ENCODE measurements at places on chromosomes 4 and X.

GRCh38 chrX:149205937-149206336 is 299.2 kb downstream of the IDS start:
- no peak for DNase-seq

DNA sequence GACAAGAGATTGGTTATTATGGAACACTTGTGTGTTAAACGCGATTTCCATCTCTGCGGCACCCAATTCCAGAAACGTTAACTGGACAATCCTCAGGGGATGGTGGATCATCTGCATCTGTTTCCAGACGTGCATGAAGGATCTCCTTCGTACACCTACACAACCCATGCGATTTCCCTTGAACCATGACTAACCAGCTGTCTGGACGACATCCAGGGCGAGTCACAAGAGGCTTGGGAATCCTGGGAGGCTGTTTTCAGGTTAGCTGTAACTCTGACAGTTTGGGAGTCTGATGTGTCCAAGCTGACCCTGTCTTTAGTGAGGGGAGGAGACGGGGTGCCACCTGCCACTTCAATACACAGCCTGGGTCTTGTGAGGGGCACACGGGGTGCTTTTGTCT is 84.5 kb downstream of the GATB start:
- peak; percentile 76 for DNase-seq

DNA sequence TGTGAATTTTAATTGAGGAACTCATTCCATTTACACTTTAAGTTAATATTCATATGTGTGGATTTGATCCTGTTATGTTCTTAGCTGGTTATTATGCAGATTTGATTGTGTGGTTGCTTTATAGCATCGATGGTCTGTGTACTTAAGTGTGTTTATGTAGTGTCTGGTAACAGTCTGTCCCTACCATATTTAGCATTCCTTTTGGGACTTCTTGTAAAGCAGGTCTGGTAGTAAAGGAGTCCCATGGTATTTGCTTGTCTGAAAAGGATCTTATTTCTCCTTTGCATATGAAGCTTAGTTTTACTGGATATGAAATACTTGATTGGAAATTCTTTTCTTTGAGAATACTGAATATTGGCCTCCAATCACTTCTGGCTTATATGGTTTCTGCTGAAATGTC is 76.6 kb downstream of the KLF8 start:
- DNase-seq: no peak

DNA sequence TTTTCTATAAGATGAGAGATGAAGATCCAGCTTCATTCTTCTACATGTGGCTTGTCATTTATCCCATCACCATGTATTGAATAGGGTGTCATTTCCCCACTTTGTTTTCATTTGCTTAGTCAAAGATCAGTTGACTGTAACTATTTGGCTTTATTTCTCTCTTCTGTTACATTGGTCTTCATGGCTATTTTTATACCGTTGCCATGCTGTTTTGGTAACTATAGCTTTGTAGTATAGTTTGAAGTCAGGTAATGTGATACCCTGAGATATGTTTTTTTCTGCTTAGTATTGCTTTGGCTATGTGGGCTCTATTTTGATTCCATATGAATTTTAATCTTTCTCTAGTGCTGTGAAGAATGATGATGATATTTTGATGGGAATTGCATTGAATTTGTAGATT is 514.3 kb downstream of the GBA3 start:
- no peak for DNase-seq

DNA sequence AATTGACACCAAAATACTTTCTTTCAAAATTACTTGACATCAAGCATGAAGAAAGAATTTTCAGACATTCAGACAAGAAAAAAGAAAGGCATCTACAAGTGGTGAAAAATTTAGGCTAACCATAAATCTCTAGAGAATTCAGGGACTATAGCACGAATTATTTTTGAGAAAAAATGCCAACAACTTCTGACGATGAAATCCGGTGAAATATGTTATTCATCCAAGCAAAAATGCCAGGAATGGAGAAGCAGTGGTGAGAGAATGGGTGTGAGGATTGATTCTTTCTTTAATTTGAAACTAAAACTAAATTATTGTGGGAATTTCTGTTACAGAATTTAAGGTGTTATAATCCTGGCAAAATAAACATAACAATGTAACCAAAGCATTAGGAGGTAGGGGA is 69.4 kb upstream of the SORBS2 start:
- DNase-seq: no peak

DNA sequence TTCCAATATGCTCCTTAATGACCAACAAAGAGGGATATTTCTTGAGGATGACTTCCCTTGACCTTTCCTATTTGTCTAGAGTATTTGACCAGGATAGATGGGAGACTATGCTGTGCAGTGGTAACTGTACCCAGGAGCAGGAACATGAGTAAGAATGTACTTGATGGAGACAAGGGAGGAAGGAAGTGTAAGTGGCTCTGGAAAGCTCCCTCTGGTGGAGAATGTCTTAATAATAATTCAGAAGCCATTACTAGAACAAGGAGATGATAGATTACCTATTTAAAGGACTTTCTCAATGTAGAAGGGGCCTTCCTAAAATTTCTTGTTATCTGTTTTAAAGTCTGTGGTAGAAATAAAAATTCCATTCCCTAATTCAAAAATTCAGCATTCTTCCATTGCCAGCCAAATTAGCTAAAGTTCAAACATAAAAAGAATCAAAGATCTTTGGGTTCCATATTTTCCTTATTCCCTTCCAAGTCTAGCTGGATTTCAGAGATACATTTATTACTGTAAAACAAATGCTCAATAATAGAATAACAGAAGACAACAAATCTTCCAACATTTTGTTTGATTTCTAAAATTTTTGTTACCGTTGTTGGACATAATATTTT is 83.8 kb downstream of the GRID2 start:
- DNase-seq: peak; percentile 8

DNA sequence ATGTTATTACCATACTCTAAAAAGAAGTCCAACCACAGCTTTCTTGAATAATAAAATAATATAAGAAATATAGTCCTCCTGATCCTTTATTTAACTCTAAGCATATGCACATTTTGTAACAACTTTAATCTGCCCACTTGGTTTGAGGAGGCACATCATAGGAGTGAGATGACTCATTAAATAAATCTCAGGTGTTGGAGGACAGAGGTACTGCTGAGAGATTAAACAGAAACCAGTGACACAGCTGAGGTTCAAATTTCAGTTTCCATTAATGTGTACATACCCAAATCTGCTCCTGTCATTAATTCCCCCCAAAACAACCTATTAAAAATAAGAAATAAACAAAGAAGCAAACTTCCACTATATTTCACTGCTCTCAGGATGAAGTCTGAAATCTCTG is 211.0 kb downstream of the KCTD8 start:
- no peak for DNase-seq

DNA sequence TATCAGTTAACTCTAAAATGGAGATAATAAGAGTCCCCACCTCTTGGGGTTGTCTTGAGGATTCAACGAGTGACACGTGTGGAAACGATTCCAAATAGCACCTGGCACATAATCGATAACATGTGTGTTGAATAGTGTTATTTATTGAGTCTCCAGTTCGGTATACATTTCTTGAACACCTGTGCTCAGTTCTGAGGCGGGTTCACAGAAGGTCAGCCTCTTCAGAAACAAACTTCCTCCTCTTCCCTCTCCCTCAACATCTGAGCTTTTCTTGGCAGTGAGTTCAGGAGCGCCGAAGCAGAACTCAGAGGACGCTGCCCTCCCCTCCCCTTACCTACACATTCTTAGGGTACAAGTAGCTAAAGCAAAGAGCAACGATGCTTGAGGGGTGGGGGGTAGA is 934 bp downstream of the PDHA1 start:
- DNase-seq: no peak

GRCh38 chr4:55398461-55398860 is 2.7 kb downstream of the TMEM165 start:
- peak; percentile 44 for DNase-seq

DNA sequence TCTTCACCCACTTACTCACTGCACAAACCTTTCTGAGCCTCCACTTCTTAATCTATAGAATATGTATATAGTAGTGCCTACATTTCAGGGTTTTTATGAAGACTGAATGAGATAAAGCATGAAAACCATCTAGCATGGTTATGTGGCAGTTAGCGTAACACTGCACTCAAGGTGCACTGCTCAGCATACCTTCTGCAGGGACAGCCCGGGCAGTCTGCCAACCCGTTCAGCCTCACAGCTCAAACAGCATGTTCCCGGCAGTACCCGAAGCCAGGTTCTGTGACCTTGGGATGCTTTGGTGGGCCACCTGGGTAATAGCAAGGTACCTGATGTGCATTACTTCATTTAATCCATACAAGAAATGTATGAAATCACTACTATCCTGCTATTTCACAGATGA is 81.4 kb downstream of the DOCK11 start:
- no peak for DNase-seq

DNA sequence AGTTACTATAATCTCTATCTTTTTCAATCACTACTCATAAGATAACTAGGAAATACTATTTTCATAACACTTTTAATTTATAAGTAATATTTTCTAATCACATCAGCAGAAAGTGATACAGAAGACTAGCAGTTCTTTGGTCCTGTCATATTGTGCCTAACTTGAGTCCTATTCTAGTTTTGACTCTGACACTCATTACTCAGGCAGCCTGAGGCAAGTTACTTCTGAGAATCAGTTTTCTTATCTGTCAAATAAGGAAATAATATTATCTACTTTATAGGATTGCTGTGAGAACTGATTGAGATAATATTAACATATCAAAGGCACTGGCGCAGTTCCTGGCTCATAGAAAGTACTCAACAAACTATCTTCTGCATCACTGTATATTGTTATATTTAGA is 17.8 kb downstream of the PITX2 start:
- no peak for DNase-seq

All from NCI-H226 (cell line).